ENCODE measurements at places on chromosomes 4 and X.

GRCh38 chr4:44760142-44760898, 34.0 kb upstream of the GNPDA2 start:
- no peak for DNase-seq

- DNase-seq = no peak
Measured at GRCh38 chrX:8313844-8314243, 142.8 kb upstream of the VCX2 start.

- no peak for DNase-seq
Measured at GRCh38 chrX:133918361-133918771, 67.0 kb downstream of the GPC3 start.

DNA sequence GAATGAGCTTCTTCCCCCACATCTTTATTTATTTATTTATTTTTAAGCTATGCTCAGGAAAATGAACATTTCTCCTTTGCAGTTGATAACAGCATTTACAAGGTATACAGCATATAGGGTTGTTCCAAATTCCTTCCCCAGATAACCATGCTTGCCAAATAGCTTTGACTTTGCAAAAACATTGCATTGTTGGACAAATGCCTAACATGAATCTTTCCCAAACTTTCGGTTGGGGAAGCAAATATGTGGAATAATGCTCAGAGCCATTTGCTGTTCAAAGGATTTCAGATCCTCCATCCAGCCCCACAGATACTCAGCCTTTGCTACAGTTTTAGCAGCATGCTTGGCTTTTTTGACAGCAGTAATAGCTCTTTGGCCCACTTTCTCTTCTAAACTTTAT, 127.2 kb upstream of the AGA start:
- no peak for DNase-seq

- no peak for DNase-seq
Measured at GRCh38 chr4:158446106-158446505, 75.6 kb upstream of the RXFP1 start.

DNA sequence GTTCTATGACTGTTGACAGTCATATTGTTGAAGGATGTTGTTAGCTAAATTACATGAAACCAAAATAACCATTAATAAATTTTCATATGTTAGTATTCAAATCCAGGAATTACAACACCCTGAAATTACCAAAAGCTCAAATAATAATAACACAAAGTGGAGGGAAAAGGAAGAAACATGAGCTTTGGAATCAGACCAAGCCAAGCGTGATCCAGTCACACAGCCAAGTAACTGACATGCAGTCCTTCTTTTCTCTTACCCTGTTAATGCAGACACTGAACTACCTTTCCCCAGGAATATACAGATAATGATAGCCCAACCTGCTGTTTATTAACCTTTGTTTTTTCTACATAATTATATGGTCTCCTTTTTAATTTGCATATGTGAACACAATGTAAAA, 130.2 kb downstream of the HS3ST1 start:
- DNase-seq = no peak

DNA sequence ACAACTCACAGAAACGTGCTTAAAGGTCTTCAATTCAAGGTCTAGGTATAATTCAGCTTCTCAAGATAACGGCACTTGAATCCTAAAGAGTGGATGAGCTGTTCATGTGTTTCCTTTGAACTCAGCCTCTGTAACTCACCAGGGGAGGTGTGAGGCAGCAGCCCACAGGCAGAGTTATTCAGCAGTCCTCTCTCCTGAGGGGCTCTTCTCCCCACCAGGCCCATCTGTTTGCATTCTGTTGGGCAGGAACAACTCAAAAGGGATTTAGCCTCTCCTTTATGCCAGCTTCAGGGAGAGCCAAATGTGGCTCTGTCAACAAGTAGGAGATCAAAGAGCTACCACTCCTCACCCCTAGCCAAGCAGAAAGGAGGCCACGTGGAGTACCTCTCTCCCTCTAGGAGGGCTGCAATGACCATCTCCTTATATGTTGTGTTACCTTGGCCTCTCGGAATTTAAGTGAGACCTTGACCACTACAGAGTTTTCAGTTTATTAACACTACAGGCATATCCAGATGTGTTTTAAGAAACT, 151.2 kb downstream of the SPATA18 start:
- DNase-seq = no peak

DNA sequence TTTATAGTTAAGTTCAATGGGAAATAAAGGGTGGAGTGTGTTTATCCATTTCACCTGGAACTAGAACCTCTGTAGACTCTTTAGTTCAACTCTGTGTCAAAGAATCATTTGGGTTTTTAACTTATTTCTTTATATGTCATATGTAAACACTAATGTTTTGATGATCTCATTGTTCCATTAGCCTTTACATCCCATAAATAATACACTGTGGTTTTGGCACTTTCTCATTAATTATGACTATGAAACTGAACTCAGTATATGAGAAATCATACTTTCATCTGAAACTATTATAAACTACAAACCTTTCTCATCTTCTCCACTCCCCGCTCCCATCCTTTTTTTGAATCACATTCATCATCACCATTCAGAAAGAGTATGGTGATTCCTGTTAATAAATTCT, 31.0 kb downstream of the F8 start:
- DNase-seq = no peak

DNA sequence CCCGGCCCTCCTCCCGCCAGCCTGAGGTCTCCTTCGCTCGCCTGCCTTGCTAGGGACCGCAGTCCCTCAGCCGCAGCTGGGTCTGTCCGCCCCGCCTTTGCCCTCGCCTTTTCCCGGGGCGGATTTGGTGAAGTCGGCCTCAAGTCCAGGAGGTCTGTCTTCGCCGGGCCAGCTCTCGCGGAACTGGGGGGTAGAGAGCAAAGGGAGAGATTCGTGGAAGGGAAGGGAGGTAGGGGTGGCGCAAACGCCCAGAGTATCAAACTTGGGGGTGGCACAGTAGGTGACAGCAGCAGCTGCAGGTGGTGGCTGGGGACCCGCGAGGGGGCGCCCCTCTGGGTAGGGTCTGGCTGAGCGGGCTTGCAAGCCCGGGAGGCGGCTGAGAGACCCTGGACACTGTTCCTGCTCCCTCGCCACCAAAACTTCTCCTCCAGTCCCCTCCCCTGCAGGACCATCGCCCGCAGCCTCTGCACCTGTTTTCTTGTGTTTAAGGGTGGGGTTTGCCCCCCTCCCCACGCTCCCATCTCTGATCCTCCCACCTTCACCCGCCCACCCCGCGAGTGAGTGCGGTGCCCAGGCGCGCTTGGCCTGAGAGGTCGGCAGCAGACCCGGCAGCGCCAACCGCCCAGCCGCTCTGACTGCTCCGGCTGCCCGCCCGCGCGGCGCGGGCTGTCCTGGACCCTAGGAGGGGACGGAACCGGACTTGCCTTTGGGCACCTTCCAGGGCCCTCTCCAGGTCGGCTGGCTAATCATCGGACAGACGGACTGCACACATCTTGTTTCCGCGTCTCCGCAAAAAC, at the start of gene NPY2R:
NPY2R (plus strand) TSS at position 379 of the 797 bp plus-strand sequence. CDS start 5,304 bp downstream, outside the sequence.
- DNase-seq = no peak

DNA sequence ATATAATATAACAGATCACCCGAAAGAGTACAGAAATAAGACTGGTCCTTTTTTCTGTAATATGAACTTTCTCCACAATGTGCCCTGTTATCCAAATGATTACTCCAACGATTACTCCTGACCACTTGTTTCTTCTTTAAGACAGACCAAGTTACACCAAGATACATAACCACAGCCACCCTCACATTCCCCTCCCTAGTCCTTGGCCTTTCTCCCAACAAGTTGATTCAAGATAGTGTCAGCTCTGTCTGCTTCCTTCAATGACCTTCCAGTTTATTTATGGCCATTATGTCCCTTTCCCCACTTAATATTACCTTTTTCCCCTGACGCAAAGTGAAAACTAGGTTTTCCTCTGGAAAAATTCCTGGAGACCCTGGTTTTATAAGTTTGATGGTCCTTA, 397.2 kb downstream of the FAM47B start:
- no peak for DNase-seq

- DNase-seq = no peak
Measured at GRCh38 chrX:150983521-150984168, 510 bp downstream of the HMGB3 start.

GRCh38 chr4:53587135-53587534, 4.2 kb downstream of the LNX1 start:
- no peak for DNase-seq

- peak; percentile 37 for DNase-seq
Measured at GRCh38 chrX:131752493-131753198, 208.8 kb downstream of the OR13H1 start.

- no peak for DNase-seq
Measured at GRCh38 chr4:78618436-78618835, 66.9 kb downstream of the ANXA3 start.

DNA sequence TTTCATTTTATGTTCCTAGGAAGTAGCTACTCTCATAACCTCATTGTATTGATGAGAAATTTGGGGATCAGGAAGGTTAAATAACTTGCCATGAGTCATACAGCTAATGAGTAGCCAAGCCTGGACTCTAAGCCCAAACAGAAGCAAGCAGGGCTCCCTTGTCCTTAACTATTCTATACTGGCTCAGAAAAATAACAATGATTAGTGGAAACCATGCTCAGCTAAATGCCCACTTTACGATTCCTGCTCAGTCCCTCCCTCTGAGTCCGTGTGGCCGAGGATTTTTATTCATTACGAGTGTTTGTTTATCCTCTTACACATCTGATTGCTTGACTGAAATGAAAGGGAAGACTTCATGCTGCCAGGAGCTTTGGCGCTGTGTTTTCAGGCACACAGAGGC, 100.9 kb downstream of the SLC34A2 start:
- DNase-seq = no peak

DNA sequence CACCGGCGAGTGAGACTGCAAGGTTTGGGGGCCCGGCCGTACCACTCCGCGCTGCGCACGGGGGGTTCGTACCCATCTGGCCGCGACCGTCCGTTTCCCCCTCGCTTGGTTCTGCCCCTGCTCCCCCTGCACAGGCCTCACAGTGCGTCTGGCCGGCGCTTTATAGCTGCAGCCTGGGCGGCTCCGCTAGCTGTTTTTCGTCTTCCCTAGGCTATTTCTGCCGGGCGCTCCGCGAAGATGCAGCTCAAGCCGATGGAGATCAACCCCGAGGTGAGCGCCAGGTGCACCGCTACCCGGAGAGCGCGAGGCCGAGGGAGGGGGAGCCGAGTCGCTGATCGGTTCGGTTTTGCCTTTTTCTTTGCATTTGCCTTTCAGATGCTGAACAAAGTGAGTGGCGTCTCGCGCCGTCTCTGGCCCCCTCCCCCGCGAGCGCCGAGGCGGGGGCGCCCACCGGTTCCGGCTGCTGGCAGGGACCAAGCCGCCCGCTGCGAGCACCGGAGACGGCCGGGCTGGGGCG, at the start of gene UCHL1:
UCHL1 (plus strand) TSS at position 189 of the 517 bp plus-strand sequence; CDS start at position 238, 49 bp downstream.
- no peak for DNase-seq

- DNase-seq = no peak
Measured at GRCh38 chrX:112641449-112641848, 38.3 kb downstream of the LHFPL1 start.

- no peak for DNase-seq
Measured at GRCh38 chr4:174928174-174928573, 10.0 kb downstream of the ADAM29 start.

DNA sequence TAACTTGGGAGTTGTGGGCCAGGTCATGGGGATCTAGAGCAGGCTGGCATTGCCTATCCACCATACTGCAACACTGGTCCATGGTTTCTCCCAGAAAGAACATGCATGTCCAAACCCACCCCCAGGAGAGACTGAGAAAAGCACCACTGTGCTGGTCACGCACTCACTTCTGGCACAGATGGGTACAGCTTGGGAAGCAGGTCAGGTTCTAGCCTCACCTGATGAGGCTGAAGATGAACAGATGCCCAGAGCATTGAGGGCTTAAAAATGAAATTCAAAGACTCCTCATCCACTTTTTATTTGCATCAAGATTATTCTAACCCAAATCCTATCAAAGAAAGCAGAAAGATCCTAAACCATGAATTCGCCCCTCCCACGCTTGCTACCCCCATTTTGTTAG, 125.9 kb upstream of the RAI2 start:
- no peak for DNase-seq

DNA sequence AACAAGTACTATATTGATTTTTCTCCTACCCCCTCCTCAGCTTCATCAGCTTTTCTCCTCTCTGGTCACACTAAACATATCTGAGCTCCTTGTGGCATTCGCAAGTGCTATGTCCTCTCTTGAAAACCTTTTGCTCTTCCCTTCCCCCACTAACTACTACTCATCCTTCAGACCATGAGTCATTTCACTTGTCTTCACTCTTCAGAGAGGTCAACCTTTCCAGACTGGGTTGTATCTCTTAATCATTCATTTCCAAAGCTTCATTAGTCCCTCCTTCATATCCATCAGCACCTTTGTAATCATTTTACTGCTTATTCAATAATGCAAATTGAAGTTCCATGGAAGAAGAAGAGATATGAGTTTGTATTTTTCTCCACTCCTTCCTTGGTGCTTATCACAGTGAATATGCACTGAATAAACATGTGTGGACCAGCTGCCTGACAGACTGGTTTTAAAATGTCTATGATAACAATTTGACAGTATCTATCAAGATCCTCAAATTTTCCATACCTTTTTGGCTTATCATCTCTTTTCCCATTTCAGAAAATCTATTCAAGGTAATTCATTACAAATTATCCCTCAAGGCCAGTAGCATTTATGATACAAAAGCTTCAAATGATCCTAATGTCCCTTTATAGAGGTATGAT, 28.4 kb downstream of the DDX60L start:
- DNase-seq = no peak

DNA sequence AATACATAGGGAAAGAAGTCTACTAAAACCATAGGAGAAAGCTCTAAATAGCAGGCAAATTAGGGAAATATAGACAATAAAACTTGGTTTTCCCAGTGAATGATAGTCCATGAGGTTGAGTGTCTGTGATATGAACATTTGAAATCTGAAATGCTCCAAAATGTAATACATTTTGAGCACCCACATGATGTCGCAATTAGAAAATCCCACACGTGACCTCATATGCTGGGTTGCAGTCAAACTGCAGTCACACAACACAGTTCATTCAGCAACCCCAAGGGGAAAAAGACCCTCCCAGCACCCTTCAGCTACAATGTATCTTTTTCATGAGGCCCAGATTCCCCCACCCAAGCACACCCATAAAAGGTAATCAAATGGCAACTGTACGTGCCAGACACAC, 155.6 kb downstream of the BTC start:
- DNase-seq = no peak

DNA sequence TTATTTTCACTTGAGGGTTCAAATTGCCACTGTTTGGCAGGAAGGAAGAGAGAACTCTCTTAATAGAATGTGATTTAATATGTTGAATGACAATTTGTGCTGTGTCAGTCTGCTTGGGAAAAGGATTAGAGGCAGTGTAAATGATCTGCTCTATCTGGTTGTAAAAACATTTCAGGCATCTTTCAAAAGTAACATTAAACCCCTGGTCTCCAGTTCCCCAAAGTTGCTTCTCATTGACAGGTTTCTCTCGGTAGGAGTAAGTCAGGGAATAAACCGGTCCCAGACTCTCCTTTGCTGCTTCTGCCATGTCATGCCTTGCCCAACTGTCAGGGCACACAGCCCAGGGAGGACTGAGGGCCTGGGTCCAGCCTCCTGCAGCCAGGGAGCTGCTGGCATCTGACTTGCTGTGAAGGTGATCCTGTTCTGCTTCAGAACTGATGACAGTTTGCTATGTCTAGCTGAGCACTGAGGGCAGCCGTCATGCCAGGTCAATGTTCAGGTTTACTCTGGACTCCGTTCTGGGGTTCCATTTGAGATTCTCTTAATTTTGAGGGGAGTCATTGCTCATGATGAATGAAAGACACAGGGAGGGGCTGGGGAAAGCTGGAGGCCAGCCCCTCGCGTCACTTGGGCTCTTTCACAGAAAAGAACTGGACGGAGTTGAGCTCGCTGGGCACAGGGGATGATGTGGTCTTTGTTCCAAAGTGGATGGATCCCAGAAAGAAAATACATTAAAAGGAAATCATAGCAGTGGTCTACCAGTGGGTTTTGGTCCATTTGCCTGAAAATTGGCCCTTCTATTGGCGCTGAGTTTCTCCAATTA, 312.4 kb downstream of the ARHGAP10 start:
- DNase-seq = no peak
